NCI-H526 (cell line): ENCODE measurements at places on chromosomes 7 and 10.

DNA sequence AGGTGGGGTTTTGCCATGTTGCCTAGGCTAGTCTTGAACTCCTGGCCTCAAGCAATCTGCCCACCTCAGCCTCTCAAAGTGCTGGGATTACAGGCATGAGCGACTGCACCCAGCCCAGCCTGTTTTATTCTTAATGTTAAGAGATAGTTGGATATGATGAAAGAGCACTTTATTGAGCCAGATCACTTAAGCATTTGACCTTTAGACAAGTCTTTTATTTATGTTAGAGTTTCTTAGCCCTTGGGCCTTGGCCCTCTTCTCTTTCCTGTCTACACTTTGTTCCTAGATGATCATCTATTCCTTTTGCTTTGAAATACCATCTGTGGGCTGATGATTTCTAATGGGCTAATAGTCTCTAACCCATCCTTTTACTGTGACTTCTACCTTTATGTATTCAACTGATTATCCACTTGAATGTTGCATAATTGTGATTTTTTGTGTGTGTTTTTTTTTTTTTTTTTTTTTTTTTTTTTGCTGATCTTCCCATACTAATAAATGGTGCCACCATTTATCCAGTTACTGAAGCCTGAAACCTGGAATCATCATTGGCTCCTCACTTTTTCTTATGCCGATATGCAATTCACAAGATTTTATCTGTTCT, 34.8 kb downstream of the BTRC start:
- DNase-seq, result no peak

GRCh38 chr7:4071370-4072058, 610.6 kb upstream of the FOXK1 start:
- peak; percentile 24 for DNase-seq

GRCh38 chr10:88954458-88955083, 2.0 kb upstream of the ACTA2 start:
- no peak for DNase-seq

DNA sequence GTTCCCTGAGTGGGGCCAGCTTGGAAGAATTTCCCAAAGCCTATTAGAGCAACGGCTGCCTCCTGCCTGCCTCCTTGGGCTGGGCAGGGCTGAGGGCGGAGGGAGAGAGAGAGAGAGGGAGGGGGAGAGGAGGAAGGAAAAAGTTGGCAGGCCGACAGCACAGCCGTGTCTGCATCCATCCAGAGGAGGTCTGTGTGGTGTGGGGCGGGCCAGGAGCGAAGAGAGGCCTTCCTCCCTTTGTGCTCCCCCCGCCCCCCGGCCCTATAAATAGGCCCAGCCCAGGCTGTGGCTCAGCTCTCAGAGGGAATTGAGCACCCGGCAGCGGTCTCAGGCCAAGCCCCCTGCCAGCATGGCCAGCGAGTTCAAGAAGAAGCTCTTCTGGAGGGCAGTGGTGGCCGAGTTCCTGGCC, at the start of gene AQP1:
TSS of gene AQP1 (plus strand) at position 293 of the 409 bp plus-strand sequence. CDS start at position 350, 57 bp downstream.
- no peak for DNase-seq

DNA sequence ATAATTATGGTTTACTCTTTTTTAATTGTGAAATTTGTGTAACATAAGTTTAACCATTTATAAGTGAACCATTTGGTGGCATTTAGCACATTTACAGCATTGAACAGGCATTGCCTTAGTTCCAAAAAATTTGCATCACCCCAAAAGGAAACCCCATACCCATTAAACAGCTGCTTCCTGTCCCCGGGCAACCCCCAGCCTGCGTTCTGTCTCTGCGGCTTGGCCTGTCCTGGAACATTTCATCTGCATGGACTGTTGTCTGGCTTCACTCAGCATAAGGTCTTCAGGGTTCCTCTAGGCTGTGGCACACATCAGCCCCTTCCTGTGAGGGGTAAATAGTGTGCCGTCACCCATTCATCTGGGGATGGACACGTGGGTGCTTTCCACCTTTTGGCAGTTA, 6.9 kb downstream of the RET start:
- DNase-seq, result no peak

- DNase-seq, result no peak
Measured at GRCh38 chr7:26188206-26188956, 12.2 kb downstream of the HNRNPA2B1 start.
